ENCODE measurements at places on chromosomes 7 and 10.

GRCh38 chr10:47283101-47283630 lies 16.8 kb upstream of the GDF10 start:
- no peak for DNase-seq

GRCh38 chr10:130864961-130865818 lies 446.3 kb downstream of the TCERG1L start:
- DNase-seq: no peak

DNA sequence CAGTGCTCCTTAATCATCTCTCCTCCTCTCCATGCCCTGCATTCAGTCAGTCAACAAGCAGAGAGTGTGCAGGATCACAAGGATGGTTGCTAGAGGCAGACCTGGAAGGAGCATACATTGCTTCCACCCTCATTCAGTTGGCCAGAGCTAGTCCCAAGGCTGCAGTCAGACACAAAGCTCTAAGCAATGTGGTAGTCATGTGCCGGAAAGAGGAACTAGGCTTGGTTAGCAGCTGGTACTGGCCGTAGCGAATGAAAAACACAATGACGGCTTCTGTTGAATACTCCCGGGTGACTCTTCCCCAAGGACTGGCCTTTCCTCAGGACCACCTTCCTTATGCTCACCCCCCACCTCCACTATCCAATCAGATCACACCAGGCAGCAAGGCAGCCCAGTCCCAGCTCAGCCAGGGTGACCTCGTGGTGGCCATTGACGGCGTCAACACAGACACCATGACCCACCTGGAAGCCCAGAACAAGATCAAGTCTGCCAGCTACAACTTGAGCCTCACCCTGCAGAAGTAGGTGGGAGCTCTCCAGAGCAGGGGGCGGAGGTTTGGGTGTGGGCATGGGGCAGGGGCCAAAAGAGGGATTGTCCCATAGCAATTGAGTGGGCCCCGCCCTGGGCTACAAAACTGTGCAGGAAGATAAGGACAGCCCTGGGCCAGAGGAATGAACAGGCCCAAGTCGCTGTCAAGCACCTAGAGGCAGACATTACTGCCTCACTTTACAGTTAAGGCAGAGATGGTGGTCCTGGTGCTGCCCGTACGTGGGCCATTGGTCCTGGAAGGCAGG lies 10.9 kb downstream of the LDB3 start:
- no peak for DNase-seq

DNA sequence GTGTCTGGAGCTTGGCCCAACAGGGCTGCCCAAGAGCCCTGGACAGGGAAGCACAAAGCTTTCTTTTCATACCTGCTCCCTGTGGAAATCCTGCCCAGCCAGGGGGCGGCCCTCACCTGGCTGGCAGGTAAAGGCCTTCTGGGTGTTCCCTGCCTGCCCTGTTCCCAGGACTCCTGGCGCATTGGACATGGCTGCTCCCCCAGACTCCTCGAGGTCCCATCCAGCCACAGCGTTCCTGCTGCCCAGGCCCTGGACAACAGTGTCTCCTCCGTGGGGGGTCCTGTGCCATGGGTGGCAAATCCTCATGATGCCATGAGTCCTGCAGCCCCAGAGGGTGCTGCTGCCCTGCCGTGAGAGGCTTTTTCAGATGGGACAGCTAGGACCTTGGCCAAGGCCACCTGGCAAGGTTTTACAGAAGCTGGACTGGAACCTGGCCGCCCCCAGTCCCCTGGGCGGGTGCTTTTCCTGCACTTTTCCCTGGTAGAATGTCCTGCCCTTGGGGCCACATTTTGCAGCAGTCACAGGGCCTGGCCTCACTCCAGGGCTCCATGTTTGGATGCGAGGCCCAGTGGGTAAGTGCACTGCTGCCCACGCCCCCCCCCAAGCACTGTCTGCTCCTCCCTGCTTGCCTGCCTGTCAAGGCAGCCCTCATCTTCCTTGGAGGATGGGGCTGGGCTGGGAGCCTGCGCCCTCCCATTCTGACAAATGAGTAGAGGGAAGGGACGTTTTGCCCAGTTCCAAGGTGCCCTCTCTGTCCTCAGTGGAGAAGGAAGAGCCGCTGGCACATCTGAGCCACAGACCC lies 60.7 kb downstream of the LHPP start:
- DNase-seq: no peak

DNA sequence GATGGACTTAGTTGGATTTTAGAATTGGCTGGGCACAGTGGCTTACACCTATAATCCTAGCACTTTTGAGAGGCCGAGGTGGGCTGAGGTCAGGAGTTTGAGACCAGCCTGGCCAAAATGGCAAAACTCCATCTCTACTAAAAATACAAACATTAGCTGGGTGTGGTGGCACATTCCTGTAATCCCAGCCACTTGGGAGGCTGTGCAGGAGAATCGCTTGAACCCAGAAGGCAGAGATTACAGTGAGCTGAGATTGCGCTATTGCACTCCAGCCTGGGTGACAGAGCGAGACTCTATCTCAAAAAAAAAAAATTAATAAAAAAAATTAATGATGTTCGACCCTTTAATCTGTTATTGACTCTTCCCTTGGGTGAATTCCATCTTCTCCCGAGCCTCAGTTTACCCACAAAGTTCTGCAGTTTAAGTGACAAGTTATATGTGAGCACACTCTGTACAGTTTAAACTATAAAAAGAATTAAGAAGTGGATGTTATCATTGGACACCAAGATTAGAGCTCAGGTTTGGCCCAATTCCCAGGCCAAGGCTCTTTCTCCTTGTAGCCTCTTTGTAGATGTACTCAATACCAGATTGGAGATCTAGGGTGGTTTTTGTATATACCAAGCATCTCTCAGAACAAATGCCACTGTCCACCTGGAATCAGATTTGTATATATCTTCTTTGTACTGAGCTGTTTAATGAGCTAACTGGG lies 15.0 kb downstream of the KAT6B start:
- DNase-seq: no peak

GRCh38 chr7:45998506-45998905 lies 77.4 kb upstream of the IGFBP3 start:
- no peak for DNase-seq

- DNase-seq: peak; percentile 73
These were observed at the start of gene ICA1 for GRCh38 chr7:8261711-8262695. TSS of gene ICA1 (minus strand) at chr7:8262167. CDS start at chr7:8235926, 26,241 bp downstream.

GRCh38 chr7:20395511-20395910 lies 64.8 kb downstream of the ITGB8 start:
- DNase-seq: no peak

DNA sequence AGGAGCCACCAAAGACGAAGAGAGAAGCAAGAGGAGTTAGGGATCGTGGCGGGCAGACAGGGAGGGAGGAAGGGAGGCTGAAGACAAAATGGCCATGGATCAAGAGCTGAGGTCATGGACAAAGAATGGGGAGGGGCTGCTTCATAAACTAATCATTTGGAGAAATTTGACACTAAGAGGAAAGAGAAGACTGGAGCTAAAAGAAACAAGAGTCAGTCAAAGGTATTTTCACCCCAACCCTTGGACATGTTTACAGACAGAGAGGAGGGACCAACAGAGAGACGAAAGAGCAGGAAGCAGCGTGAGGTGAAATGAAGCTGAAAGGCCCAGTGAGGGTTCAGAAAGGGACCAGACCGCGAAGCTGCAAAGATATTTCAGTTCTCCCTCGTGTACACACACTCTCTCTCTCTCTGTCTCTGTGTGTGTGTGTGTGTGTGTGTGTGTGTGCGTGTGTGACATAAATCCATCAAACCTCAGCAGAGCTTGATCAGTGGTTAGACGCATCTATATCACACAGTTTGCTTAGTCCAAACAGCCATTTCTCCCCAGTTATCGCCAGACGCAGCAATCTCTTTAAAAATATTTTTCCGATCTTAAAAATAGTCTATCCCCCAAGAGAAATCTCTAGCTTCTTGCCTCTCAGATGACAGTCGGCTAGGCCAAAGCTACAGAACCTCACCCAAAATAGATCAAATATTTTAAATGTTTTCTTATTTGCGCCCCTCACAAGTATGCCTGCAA lies 12.5 kb upstream of the CALD1 start:
- DNase-seq: no peak

DNA sequence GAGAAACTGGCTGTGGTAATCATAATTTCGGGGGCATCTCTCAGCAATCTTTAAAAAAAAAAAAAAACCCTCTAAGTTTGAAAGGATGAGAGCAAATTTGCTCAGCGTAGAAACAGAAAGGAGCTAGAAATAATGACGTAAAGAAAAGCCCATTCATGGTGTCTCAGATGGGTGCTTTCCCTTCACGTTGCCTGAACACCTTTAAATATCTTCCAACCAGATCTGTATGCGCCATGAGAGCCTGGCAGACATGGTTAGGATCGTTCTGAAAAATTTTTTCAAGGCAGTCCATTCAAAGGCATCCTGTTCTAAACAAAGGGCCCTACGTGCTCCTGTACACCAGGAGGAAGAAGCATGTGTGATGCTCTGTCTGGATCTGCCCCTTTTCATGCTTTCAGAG lies 141.2 kb upstream of the C1QL3 start:
- DNase-seq: no peak

- DNase-seq: no peak
These were observed 603 bp upstream of the HECW1 start for GRCh38 chr7:43111630-43112458.

GRCh38 chr10:94292434-94293090 lies 70.2 kb downstream of the NOC3L start:
- no peak for DNase-seq

- DNase-seq: peak; percentile 27
These were observed 484 bp upstream of the MSRB2 start for GRCh38 chr10:23094786-23095403.

- no peak for DNase-seq
These were observed 287.5 kb downstream of the GRID1 start for GRCh38 chr10:86079088-86079487.

GRCh38 chr7:99235925-99236324 lies 28.0 kb upstream of the KPNA7 start:
- no peak for DNase-seq

GRCh38 chr7:151755131-151755801 lies 121.6 kb downstream of the PRKAG2 start:
- no peak for DNase-seq

DNA sequence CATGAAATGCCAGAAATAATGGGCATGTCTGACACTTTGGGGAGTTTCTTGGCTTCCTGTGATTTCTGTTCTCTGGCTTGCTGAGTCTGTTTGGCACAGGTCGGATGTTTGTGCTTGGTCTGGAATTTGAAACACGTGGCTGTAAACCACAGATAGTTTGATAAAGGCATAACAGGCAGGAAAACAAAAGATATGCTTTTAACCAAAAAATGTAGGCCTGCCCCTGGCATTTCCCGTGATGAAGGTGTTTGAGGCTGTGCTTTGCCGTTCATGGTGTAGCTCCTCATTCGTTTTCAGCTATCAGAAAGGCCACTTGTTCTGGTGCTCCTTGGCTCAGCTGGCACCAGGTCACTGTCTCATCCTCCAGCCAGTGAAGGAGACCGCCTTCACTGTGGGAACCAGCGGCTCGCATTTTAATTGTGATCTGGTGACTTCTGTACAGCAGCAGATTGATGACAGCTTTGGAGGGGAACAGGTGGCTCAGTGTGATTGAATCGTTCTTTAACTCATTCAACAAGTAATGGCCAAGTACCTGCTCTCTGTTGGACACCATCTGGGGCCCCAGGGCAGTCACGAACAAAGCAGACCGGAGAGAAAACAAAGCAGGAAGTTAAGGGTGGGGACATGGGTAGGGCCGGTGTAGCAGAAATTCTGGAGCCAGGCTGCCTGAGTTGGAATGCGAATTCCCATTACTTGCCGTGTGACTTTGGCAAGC lies 111.5 kb downstream of the CCNY start:
- peak; percentile 38 for DNase-seq

GRCh38 chr7:27836536-27836935 lies 96.6 kb downstream of the TAX1BP1 start:
- DNase-seq: no peak

- no peak for DNase-seq
These were observed 28.7 kb downstream of the PNPLA8 start for GRCh38 chr7:108497082-108497725.

GRCh38 chr10:33352175-33352574 lies 17.7 kb upstream of the NRP1 start:
- no peak for DNase-seq

DNA sequence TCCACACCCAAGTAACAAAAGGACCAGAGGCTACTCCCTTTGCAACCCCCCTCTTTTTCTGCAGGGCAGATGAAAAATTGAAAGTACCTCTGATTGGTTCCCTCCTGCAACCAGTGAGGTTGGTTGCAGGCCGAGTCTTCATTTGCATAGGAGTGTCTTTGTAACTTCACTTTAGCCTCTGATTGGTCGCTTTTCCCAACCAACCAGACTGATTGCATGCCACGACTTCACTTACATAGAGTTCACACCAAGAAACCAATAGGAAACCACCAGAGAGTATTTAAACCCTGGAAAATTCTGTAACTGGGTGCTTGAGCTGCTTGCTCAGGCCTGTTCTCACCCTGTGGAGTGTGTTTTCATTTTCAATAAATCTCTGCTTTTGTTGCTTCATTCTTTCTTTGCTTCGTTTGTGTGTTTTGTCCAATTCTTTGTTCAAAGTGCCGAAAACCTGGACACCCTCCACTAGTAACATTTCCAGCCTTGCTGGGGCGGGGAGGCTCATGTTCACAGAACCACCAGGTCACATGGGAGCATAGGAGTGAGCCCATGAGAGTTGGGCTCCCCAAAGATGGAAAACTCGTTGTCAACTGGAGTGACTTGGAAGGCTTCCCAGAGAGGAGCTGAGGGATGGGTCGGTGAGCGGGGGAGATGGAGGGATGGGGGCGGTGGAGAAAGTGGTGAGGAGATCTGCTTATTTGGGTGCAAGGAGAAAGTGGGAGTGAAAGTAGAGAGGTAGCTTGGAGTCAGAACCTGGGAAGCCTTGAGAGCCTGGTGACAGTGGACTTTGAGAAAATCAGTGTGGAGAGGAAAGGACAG lies 223.6 kb downstream of the GFRA1 start:
- no peak for DNase-seq

DNA sequence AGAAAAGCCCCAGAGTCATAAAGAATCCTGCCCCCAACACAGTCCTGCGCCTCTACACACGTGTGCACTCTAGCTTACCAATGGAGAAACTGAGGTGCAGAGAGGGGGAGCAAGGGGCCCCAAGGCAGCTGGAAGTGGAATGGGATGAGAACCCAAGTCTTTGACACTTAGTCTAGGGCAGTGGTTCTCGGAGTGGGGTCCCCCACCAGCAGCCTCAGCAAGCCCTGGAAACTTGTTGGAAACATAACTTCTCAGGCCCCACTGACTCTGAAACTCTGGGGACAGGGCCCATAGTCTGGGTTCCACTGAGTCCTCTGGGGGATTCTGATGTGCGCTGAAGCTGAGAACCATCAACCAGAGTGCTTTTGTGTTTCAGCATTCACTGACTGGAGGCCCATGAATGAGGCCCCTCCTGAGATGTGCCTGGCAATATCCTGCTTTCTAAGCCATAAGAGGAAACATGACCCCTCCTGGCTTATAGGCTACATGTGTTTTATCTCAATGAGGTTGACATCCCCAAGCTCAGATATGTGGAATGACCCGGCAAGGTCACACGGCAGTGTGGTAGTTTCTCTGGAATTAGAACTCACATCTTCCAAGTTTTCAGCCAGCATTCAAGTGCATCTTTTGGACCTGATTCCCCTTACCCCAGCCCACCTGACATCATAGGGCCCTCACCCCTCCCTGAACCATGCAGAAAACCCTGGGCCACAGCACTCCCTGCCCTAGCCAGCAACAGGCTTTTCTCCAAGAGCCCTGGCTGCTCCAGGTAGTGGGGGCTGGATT lies 147.3 kb upstream of the PCBD1 start:
- no peak for DNase-seq

- DNase-seq: no peak
These were observed 728.3 kb upstream of the PHF14 start for GRCh38 chr7:10245406-10245805.

- DNase-seq: no peak
These were observed 186.0 kb upstream of the TCF7L2 start for GRCh38 chr10:112763916-112764520.
